Kidney epithelial cell (primary cell): ENCODE measurements at places on chromosomes 5 and 9. TPM values are rescaled to one million over a fixed set of nuclear protein-coding genes. Genes with fewer than 3 reads are reported as not detected.

SLC36A1 gene
- total RNA-seq: 9.1 and 13.8 TPM in 2 replicates

UGT3A2 gene
- 0.21 and 0.88 TPM in 2 replicates for total RNA-seq

- no peak for DNase-seq
Observed at GRCh38 chr9:81613002-81613812, 76.1 kb downstream of the TLE1 start.

MYO10 gene
- total RNA-seq: 70.0 and 80.3 TPM in 2 replicates

GRCh38 chr5:150295172-150295634 is 5.6 kb upstream of the CAMK2A start:
- DNase-seq: peak; percentile 34

DNA sequence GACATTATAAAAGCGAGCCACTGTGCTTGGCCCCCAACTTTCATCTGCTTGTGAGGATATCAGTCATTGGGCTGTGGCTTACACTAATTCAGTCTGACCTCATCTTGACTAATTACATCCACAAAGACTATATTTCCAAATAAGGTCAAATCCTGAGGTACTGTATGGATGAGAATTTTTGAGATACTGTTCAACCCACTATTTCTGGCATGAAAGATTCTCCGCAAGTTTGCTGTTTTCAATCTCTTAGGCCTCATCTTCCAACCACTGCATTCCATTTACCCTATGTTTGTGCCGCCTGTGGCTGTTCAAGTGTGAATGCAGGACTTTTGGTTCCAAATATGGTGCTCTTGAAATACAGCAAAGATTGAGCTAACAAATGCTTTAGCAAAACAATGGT is 400.9 kb upstream of the SGCD start:
- no peak for DNase-seq

OTP gene
- not detected in 2 replicates for total RNA-seq

XRCC4 gene
- 7.6 and 7.8 TPM in 2 replicates for total RNA-seq

- DNase-seq: no peak
Observed at GRCh38 chr5:82072138-82072537, 100.3 kb downstream of the ATG10 start.

- no peak for DNase-seq
Observed at GRCh38 chr9:36123515-36123914, 13.0 kb upstream of the GLIPR2 start.

GRCh38 chr5:111555760-111556159 is 43.4 kb upstream of the STARD4 start:
- DNase-seq: no peak

DNA sequence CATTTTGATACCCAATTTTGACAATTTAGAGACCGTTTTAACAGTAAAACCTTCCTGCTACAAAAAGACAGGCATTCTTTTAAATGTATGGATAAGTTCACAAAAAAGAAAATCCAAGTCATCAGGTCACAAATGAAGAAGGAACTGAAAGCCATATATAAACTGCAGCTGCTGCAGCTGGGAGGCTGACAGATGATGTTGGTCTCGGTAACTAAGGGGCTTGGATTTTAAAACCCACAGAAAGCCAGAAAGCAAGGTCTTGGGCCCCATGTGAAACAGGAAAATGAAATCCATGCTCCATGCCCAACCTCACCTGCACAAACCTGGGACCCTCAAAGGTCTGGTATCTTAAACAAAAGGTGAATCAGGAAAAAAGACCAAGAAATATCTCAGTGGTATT is 15.7 kb upstream of the C5orf34 start:
- no peak for DNase-seq

DNA sequence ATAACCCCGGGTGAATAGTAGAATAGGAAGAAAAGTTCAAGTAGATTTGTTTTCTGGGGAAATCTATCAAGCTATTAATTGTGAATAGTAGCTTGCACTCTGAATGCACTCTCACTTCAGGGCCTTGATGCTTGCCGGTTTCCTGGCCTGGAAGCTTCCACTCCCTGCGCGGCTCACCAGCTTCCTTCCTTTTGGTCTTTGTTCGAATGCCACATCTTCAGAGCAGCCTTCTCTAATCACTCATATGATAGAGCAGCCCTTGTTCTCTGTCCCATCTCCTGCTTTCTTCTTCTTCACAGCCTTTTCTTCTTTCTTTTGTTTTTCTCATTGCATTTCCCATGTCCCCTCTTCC is 146.7 kb downstream of the MAST4 start:
- no peak for DNase-seq

PCDHB14 gene
- total RNA-seq: 1.5 and 2.9 TPM in 2 replicates

DNA sequence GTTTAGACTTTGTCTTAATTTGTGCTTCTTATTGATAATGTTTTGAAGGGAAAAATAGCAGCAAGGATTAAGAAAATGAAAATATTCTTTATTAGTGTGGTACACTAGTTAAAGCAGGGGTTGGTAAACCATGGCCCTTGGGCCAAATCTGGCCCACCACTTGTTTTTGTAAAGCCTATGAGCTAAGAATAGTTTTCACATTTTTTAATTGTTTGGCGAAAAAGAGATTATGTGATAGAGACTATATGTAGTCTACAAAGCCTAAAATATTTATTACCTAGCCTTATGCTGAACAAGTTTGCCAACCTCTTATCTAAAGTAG is 57.2 kb downstream of the KCNN2 start:
- DNase-seq: no peak
